ENCODE measurements at places on chromosomes 3 and 15.
A peak's percentile ranks its signal among the peaks of the same experiment; 100 is the strongest.

- DNase-seq, result no peak
Measured at GRCh38 chr3:134030379-134031347, 938 bp upstream of the SLCO2A1 start.

DNA sequence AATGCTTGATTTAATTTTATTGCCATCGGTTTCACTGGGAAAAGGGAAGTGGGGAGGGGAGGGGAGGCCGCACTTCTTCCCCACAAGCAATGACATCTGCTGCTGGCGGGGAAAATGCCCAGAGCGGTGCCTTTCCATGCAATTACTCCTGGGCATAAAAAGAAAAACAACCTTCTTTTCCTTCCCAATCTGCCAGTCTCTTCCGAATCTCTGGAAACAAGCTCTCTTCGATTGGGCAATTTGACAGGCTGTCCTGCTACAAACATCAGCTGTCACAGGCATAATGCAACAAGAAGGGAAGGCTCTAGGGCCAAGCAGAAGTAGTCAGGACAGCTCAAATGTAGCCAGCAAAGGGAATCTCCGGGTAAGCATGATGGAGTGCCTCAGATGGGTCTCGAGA, 93.4 kb upstream of the STRIT1 start:
- no peak for DNase-seq

GRCh38 chr3:187098923-187099512, 40.3 kb downstream of the RPL39L start:
- DNase-seq, result no peak

DNA sequence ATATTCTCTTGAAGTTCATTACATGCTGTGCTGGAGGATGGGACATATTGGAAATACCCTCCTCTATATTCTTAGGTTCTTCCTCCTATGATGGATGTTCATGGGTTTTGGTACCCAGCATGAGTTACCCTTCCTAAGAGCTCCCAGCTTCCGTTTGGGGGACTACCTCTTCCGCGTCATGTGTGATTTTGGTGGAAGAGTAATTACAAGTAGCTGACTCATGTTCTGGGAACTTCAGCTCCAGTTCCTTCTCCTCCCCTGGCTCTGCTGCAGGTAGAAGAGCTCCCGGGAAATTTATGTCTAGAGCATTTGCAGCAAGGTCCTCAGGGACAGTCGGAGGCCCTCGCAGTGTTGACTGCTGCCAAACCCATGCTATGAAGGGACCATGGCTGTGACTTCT, 208.8 kb upstream of the IL12A start:
- no peak for DNase-seq

DNA sequence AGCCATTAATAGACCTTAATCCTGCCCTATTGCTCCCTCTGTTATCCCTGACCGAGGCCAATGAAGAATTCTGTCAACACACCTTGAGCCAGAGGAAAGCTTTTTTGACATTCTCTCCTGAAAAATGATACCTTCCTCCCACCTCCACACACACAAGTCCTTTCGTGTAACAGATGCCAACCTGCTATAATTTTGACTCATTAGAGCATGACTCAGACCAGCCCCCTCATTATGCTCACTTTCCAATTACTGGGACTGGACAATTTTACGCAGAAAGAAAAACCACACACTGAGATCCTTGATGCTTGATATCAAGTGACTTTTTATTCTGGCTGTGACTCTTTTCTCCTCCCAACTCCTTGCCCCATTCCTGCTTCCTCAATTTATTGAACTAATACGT, 50.9 kb downstream of the LSAMP start:
- no peak for DNase-seq

- peak; percentile 75 for DNase-seq
Measured at GRCh38 chr3:38479431-38480092, 16.6 kb upstream of the EXOG start.

DNA sequence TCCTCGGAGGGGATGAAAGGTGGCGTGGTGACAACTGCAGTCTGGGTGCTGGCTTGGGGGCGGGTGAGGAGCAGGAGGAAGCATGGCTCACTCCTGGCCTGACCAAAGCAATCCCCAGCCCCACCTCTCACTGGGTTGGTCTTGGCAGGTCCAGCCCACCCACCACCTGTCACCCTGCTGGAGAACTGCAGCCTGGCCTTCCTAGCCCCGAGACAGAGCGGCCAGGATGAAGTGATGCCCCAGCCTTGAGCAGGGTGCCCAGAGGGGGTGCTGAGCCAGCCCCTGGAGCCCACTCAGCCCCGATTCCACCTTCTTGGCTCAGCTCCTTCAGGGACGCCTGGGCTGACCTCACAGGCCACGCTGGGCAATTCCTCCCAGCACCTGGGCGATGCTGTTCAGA, 89.9 kb downstream of the IQSEC1 start:
- DNase-seq, result no peak

GRCh38 chr3:24965706-24966385, 462.2 kb upstream of the RARB start:
- no peak for DNase-seq

All from pons (tissue), 1 donor.